A549 treated with GW870086 at 1 μM for 4 hours (cell line): ENCODE measurements at places on chromosomes 1 and 21. TPM values are rescaled to one million over a fixed set of nuclear protein-coding genes. Genes with fewer than 3 reads are reported as not detected.

TRNP1 gene
- 182 to 276 TPM (median 255 TPM) in 5 replicates for total RNA-seq

ANXA9 gene
- 0.71 to 1.3 TPM (median 0.99 TPM) in 5 replicates for total RNA-seq

PLD5 gene
- total RNA-seq: 1.5 to 2.8 TPM (median 1.7 TPM) in 5 replicates

LIN28A gene
- total RNA-seq: 0.03 TPM in 1 of 5 replicates, not detected in the others
